ENCODE measurements at places on chromosomes 11 and 22. TPM values are rescaled to one million over a fixed set of nuclear protein-coding genes. Genes with fewer than 3 reads are reported as not detected.

DNA sequence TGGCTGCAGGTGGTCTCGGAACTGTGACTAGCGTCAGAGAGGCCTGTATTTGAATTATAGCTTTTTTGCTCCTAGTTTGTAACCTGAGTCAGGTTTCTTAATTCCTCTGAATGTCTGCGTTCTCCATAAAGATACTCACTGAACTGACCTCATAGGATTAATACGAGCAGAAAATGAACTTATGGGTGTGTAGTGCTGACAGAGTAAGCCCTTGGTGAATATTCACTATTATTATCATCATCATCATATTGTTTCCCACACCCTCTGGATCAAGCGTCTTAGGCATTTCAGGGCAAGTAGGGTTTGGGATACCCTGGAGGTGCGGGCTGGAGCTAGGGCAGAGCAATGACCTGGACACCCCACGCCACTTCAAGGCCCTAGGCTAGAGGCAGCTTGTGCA lies 29.0 kb downstream of the ARFGAP2 start:
- no peak for DNase-seq

The TMEM86A gene
- total RNA-seq, result 1.1 TPM

DNA sequence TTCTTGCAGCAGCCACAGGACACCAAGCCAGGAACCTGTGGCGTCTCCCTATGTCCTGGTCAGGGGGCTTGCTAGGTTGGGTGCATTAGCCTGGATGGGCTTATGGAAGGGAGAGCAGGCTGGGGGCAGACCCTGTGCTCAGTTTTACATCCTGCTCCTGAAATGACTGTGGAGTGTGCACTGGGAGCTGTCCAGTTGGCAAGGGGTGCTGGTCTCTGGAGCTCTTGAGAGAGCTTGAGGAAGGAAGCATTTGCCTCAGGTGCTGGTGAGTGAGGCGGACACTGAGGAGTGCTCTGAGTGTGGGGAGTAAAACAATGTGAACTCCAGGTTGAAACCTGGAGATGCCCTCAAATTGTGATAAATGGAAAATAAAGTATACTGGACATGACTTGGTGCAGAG lies 3.4 kb downstream of the SCGB1D4 start:
- DNase-seq, result peak; percentile 33

GRCh38 chr11:64314805-64315561 lies 2.4 kb downstream of the TRMT112 start:
- DNase-seq, result no peak

DNA sequence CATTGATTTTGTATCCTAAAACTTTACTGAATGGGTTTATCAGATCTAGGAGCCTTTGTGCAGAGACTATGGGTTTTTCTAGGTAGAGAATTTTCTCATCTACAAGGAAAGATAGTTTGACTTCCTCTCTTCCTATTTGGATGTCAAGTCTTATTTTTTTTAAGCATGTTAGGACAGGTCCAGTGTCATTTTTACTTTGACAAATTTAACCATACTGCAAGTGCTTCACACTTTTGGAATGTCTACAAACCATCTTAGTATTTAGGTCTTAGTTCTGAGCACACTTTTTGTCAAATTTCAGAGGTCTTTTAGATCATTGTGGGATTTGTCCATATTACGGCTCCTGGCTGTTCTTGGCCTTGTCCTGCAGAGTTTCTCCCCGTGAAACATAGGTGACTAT lies 715.2 kb upstream of the RAG2 start:
- no peak for DNase-seq

DNA sequence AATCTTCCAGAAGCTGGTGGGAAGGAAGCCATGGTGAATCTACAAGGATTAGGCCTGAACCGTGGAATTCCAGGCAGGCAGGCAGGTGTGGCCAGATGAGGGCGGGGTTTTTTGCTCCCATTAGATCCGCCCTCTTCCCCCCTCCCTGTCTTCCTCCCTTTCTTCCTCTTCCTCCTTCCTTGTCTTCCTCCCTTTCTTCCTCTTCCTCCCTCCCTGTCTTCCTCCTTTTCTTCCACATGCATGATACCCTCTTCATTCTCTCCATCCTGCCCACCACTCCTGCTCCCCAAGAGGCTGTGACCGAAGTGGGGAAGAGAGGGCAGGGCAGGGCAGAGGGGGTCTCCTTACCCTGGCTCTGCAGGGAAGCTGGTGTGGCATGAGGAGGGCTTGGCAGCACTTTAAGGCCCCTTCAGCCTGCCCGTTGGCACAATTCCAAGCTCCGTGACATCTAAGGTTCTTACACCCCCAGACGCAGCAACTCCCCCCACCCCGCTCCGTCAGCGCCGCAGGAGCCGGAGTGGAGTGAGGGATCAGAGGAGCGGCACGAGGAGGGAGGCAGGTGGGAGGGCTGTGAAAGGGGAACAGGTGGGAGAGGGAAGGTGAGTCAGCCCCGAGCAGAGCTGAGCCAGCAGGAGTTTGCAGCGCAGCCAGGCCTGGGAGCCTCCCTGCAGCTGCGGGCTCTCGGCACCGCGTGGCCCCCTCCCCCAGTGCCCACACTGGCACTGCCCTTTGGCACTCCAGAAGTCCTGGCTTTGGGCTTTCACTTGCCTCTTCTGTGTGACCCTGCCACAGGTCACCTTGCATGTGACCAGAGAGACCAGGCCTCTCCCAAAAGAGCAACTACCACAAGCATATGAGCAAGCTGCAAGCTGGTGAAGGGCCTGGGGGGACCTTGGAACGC lies 32.1 kb downstream of the KCNJ4 start:
- DNase-seq, result no peak

The CYP2R1 gene
- total RNA-seq, result 7.8 TPM
